ENCODE measurements at places on chromosomes 6 and 20.

GRCh38 chr6:20827798-20828197 lies 293.5 kb downstream of the CDKAL1 start:
- DNase-seq: peak; percentile 57

DNA sequence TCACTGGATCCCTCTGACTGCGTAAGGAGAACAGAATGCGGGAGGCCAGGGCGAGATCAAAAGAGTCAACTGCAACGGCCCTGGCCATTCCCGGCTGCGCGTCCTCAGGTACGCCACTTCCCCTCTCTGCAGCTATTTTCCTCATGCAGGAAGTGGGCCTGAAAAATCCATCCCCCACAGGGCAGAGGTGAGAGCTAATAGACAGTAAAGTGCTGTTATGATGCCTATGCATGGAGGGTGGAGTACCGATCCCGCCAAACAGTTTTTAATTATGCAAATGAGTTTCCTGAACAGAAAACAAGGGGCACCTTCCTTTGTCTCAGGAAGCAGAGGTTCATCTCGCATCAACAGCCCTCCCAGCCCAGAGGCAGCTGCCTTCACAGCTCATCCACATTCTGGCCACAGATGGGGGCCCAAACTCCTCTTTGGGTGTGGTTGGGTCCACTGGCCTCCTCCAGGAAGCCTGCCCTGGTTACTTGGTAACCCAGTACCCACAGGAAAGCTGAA lies 9.3 kb downstream of the PREX1 start:
- no peak for DNase-seq

DNA sequence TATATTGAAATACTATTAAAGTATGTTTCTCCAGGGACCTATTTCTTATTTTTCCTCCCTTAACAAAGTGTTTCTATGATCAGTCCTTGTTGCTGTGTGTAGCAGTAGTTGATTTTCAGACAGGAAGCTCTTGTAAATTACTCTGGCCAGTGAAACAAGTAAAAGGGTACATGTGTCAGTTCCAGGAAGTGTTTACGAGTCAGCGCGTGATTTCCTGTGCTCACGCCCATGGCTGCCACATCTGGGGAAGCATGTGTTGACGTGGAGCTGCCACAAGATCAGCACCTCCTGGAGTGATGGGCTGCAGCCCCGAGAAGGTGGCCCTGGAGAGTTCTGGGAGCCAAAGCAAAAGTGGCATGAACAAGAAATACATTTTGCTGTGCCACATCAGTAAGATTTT lies 38.6 kb upstream of the GGTLC1 start:
- no peak for DNase-seq

DNA sequence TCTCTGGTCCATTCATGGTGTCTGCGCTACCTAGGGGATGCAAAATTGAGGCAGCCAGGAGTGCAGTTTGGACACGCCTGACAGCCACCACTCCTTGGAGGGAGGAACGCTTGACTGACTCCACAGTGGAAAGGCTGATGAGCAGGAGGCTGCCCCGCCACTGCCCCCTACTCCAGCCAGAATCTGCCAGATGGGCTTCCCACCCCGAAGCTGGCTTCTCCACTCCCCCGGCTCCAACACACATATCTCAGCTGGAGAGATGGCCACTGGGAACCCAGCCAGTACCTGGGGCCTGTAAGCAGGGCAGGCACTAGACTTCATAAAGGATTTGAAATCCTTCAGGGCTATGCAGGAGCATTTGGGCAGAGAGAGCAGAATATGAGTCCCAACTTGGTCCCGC lies 51.4 kb upstream of the BLCAP start:
- no peak for DNase-seq

- no peak for DNase-seq
Observed at GRCh38 chr20:37681384-37682112, 12.3 kb upstream of the CTNNBL1 start.

DNA sequence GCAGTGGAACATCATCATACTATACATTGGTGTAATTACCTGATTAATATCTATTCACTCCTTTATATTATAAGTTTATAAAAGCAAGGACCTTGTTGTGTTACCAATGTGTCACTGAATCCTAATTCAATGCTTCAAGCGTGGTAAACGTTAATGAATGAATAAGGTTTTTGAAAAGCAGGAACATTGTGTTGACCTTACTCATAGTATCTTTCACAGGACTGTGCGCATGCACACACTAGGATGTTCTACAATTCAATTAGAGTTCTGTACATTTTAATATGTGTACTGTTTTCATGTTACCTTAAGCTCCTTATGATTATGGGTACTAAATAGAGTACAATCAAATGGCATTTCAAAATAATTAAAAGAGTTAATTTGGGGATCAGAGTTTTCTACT lies 578.5 kb downstream of the BMP2 start:
- no peak for DNase-seq

GRCh38 chr20:39112178-39112743 lies 150.1 kb downstream of the DHX35 start:
- peak; percentile 3 for DNase-seq

DNA sequence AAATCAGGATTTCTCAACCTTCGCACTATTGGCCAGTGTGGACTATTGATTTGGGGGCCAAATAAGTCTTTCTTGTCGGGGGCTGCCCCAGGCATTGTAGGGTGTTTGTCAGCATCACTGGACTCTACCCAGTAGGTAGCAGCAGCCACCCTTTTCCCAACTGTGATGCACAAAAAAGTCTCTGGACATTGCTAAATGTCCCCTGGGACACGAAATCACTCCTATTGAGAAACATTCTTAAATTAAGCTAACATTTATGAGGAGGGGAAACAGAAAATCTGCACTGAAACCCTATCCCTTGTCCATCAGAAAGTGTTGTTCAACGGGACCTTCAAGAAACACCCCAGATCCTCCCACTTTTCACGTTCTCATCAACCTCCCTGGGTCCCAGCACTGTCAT lies 54.2 kb downstream of the NFATC2 start:
- no peak for DNase-seq

- DNase-seq: no peak
Observed at GRCh38 chr20:45176526-45177267, 2.0 kb downstream of the PI3 start.

- DNase-seq: no peak
Observed at GRCh38 chr20:10970109-10970508, 296.3 kb upstream of the JAG1 start.

DNA sequence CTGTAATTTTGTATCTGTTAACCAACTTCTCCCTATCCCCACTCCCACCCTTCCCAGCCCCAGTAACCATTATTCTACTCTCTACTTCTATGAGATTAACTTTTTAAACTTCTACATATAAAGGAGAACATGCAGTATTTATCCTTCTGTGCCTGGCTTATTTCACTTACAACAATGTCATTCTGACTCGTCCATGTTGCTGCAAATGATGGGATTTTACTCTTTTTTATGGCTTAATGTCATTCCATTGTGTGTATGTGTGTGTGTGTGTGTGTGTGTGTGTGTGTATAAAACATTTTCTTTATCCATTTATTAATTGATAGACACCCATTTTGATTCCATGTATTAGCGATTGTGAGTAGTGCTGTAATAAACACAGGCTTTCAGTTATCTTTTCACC lies 76.1 kb downstream of the COL19A1 start:
- no peak for DNase-seq

DNA sequence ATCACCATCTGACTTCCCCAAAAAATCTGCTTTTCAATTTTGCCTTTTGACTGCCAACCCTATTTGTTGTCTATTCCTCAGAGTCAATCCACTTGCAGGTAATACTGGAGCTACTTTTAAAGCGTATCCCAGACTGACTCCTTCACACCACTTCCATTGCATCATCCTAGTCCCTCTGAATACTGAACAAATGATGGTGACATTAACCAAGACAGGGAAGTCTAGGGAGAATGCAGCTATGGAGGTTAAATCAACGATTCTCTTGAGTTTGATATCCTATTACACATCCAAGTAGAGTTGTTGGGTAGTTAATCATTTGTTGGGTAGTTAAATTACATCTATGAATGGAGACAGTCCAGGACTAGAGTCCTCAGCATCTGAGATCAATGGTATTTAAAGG lies 2.0 kb downstream of the OGFRL1 start:
- no peak for DNase-seq

GRCh38 chr6:52564856-52565255 lies 12.0 kb downstream of the TRAM2 start:
- DNase-seq: no peak

- DNase-seq: no peak
Observed at GRCh38 chr6:52728394-52728793, 34.9 kb downstream of the GSTA2 start.

DNA sequence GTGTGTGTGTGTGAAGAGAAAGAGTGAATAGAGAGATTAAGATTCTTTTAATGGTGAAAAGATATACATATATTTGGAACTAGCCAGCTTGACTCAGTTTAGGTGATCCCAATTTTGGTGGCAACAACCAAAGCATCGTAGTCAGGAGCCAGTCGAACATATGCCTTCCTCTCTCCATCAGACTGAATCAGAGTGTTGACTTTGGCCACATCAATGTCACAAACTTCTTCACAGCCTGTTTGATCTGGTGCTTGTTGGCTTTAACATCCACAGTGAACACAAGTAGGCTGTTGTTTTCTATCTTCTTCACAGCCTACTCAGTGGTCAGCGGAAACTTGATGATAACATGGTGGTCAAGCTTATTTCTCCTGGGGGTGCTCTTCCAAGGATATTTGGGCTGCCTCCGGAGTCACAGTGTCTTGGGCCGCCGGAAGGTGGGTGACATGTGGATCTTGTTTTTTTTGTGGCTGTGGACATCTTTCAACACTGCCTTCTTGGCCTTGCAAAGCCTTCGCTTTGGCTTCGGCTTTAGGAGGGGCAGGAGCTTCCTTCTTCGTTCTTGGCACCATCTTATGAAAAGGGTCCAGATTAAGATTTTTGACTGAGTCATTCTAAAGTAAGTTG lies 3.4 kb downstream of the HLA-F start:
- DNase-seq: no peak

- DNase-seq: no peak
Observed at GRCh38 chr6:91293395-91293794, 706.5 kb upstream of the MAP3K7 start.

- DNase-seq: no peak
Observed at GRCh38 chr6:156167016-156167624, 610.1 kb upstream of the ARID1B start.

DNA sequence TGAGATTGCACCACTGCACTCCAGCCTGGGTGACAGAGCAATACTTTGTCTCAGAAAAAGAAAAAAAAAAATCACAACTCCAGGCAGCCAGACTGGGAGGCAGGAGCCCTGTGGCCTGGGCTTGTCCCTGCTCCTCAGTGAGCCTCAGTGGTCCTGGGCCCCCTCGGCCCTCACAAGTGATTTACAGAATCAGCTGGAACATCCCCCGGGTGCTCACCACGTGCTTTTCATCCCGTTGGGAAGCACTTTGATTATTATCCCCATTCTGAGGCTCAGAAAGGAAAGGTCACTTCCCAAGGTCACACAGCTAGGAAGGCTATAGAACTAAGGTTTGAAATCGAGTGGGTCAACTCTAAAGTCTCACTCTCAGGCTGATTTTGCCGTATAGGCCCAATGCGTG lies 43.1 kb upstream of the TLDC2 start:
- DNase-seq: no peak

DNA sequence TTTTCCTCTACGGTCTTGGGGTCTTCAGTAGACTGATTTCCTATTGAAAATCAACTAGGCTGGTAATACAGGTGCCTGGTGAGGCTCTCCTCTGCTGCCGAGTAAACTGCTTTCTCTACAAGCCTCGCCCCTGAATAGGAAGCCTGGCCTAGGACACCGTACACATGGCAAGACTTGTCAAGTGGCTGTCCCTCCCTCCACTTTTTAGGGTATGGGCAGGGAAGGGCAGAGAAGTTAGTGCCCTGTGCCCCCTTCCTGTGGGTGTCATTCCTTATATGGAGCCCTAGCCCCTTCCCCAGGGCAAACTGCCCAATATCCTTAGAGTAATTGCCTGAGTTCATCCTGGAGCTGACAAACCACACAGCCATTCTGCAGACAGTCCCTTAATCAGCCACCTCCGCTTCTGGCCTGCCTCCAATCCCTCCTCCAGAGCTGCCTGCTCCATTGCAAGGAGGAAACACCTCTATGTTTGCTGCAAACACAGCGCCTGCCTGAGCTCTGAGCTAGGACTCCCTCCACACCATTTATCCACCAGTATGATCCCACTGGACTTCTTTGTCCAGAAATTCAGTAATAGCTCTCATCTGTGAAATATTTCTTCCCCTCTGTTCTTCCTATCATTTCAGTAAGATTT lies 93.1 kb downstream of the CHD6 start:
- DNase-seq: peak; percentile 22

- peak; percentile 69 for DNase-seq
Observed at GRCh38 chr6:5143634-5144311, 58.6 kb downstream of the PPP1R3G start.

- peak; percentile 6 for DNase-seq
Observed at GRCh38 chr20:18857640-18858039, 44.1 kb downstream of the SCP2D1 start.
